Stimulated activated CD8-positive, alpha-beta memory T cell treated with anti-CD3 and anti-CD28 coated beads, Interleukin-7, amount 100 ng/mL, for 1 hour (primary cell): ENCODE measurements at places on chromosomes 12 and 14.

DNA sequence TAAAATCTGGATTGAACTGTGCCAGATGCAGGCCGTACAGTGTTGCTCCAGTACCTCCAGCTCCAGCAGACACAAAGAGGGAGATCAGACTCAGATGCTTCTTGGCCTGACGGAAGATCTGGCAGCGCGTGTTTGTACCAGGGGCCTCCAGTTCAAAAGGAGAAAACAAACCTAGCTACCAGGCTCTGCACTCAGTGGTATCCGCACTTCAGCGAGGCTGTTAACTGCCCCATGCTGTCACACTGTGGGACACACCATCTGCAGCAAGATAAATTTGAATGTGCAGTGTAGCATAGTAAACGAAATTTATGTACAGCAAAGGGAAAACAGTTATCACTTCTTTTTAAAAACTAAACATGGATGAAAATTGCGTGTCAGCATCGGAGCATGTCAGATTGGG is 5.1 kb downstream of the DYNC1H1 start:
- no peak for DNase-seq

GRCh38 chr14:35822501-35822900 is 3.6 kb upstream of the BRMS1L start:
- DNase-seq: no peak

GRCh38 chr12:38159591-38160317 is 156.8 kb upstream of the ALG10B start:
- DNase-seq: no peak

DNA sequence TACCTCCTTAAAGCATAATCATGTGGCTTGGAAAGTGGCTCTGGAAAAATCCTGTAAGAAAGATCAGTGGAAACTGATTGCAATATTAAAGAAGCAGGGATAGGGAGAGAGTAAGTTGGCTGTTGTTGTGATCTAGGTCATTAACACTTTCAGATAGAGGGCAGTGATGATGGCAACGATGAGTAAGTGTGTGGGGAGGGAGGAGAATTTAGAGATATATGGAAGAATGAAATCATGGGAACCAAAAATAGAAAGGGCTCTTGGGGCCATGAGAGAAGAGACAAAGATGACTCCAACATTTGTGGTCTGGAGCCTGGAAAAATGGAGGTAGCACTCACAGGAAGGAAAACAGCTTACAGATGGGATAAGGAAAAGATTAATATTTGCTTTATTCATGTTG is 23.3 kb downstream of the SNRPF start:
- no peak for DNase-seq

DNA sequence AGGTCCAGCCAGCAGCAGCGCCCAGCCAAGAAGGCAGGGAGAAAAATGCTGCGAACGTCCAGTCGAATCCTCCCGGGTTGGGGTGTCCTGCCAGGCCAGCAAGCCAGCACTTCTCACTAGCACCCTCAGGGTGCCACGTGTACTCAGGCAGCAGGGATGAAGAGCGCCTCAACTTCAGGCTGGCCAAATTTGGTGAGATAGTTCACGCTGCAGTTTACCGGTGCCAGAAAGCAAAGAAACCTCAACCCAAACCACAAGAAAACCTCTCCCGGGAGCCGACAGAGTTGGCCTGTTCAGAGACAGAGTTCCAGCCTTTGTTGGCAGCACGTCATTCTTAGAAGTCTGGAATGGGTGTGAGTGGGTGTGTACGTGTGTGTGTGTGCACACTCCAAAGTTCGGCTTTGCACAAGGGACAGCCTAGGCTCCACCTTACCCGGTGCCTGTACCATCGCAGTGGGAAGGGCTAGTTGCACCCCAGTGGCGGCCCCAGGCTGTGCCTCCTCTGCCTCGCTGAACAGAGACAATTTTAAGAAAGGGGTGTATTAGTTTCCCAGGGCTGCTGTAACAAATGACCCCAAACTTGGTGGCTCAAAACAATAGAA is 42.1 kb downstream of the ELK3 start:
- no peak for DNase-seq
